ENCODE measurements at places on chromosomes 6 and 20.

DNA sequence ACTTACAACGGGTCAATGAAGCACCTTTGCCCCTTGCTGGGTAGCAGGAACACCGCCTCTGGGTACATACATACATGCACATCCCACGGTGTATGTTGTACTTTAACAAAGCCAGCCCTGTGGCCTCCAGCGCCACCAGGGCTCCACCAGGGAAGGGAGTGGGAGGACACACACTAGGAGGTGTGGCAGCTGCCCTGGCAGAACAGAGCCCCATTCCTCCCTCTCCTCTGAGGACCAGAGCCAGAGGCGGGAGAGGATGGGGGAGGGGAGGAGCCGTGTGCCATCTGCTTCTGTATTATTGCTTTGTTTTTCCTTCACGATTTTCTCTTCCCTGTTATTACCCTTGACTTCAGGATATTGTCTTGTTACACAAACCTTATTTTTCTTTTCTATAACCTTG is 105.8 kb upstream of the TRAF3IP2 start:
- peak; percentile 41 for DNase-seq

DNA sequence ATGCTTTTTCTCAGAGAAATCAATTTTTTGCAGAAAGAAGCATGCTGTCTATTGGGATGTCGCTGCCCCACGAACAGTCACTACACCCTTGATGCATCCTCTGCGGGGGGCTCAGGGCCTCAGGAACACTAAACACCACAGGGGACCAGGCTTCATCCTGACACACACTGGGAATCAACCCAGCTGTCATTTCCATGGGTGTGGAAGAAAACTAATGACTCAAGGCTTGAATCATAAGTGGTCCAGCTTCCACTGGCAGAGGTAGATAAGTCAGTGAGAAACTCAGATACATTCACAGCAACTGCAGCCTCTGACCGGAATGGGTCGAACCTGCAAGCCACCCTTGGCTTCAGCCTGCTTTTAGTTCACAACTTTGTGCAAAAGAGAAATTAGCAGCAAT is 81.3 kb upstream of the SPTLC3 start:
- DNase-seq: no peak

DNA sequence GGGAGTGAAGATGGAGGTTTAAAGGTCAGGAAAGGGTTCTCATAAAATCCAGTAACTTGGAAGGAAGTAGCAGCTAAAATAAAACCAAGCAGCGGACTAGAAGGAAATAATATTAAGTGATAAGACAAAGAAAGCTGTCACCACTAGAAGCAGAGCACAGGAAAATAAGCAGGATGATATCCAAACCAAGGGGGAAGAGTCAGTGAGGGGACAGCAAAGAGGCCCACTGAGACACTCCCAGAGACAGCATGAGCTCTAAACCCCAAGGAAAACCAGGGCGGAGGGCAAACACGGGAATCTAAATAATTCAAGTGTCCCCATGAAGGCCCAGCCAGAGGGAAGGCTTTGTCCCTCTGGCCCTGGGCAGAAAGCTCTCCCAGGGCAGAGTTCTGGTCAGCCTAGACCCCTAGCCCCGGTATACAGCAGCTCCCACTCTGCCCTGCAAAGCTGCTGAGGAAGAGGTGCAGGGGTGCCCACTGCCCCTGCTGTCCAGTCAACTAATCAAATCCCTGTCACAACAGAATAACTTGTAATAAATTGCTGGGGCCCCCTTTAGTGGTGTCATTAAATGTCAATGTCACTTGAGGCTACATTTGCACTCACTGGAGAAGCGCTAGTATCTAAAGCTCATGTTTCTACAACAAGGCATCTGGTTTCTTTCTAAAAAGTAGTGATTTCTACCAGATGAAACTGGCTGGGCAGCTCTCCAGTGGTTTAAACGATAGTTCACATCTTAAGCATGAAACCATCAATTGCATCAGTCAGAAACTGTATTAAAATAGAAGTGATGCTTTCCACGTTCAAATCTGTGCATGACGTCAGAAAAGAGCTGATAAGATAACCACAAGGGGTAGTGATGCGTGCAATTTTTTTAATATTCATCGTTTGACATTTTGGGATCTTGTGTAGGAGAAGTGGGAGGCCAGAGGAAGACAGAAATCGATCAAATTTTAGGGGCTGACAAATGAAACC is 13.6 kb downstream of the PDE10A start:
- DNase-seq: no peak

DNA sequence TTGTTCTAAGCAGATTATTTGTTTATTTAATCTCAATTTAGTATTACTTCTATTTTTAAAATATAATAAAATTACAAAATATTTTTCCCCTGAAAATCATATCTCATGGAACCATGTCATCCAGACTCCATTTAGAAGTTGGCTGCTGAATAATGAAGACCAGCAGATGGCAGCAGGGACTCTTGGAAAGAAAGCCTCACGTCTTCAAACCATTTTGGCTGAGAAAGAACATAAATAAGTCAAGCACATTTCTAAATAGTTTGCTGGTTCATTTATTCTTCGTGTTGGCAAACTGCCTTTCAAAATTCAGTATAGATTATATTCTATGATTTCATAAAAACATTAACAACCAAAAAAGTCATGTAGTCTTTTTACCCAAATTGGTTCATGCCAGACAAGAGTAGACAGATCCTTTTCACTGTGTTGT is 71.7 kb downstream of the RCAN2 start:
- DNase-seq: peak; percentile 53
